ENCODE measurements at places on chromosomes 11 and 22.

DNA sequence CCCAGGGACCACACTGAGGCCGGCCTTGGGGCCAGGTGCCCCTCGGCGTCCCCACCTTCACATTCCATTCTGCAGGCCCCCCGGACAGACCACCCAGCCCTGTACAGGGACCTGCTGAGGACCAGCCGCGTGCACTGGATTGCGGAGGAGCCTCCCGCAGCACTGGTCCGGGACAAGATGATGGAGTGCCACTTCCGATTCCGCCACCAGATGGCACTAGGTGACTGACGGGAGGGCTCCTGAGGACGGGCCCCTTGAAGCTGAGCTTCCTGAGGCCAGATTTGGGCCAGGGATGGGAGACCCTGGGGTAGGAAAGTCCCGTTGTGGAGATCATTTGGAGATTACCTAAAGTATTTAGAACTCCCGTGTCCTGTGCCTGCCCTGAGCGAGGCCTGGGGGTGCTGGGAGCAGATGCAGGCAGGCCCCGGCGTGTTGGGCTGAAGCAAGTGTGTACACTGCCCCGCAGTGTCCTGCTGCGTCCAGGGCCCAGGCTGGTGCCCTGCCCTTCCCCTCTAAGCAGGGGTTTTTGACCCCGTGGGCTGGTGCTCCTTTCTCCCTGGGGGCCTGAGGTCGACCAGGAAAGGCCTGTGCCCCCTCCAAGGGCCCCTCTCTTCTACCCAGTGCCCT, 20.0 kb downstream of the TRMU start:
- DNase-seq: no peak

DNA sequence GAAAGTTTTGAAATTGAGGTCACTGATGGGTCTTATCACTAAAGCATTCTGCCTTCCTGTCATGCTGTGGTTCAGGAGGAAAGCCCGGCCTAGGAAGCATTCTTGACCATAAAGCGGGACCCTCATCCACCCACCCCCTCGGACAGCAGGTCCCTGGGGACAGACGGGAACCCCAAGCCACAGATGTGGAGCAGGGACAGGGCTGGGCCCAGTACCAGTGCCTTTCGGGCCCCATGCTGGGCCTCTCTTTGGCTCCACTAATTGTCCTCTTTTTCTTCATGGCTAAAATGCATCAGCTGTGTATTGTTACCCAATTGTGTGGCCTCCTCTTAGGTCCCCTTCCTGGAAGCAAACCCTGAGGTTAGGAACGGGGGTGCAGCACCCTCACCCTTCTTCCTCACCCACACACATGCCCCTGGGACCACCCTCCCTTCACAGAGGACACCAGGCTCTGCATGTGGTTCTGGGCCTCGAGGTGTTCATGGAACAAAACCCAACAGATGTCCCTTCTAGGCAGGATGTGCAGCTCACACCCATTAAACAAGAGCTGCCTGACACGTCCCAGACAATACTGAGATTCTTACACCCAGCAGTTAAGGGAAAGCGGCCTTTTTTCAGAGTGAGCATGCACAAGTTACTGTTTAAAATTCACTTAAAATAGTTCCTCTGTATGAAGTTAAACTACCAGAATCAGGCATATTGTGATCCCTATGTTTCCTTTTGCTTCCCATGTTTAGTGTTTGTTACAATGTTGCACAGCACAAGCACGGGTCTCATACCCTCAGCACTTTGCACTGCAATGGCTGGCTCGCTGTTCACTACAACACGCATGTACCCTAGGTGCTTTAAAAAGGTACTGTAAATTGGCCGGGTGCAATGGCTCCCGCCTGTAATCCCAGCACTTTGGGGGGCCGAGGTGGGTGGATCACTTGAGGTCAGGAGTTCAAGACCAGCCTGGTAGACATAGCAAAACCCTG, 807.6 kb downstream of the BRD1 start:
- DNase-seq: no peak

GRCh38 chr22:20585639-20586402, 78.4 kb downstream of the MED15 start:
- no peak for DNase-seq

DNA sequence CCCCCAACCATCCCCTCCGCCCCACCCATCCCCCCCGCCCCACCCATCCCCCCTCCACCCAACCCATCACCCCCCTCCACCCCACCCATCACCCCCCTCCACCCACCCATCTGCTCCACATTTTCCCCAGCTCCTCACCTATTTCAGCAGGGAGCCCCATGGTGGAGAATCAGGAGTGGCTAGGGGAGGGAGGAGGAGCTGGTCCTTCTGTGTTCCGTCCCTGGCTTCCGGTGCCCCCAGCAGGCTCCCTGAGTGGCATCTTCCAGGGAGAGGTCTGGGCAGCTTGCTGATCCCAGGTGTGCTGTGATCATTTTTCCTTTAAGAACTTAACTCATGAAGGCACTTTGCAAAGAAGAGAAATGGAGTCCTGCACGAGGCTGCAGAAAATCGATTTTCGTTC, 365.8 kb downstream of the TBC1D22A start:
- no peak for DNase-seq

DNA sequence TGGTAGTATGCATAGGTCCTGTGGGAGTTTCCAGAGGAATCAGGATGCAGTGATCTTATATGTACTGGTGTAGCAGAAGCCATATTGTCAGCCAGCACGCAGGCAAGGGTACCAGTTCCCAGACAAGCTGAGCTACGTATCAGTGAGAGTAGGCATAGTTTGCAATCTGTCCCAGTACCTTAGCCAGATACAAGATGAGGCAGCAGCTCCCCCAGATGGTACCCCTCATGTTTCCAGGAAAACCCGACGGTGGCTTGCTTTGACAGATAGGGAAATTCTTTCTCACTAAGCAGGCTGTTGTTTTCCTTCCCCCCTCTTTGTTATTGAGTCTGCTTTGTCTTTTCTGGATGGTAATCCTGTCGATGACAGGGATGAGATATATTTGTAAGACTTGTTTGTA, 109.7 kb upstream of the RRM1 start:
- DNase-seq: no peak

All from NCI-H748 treated with DMSO at 0.1 percent for 48 hours (cell line).